Stimulated activated effector memory CD8-positive, alpha-beta T cell treated with anti-CD3 and anti-CD28 coated beads, Interleukin-12 subunit alpha, Interleukin-12 subunit beta, amount 100 ng/mL, for 72 hours (primary cell): ENCODE measurements at places on chromosomes 7 and 10.

- DNase-seq = no peak
Observed at GRCh38 chr7:92625617-92626016, 35.4 kb upstream of the FAM133B start.

- no peak for DNase-seq
Observed at GRCh38 chr10:124293616-124294449, 124.9 kb downstream of the OAT start.

DNA sequence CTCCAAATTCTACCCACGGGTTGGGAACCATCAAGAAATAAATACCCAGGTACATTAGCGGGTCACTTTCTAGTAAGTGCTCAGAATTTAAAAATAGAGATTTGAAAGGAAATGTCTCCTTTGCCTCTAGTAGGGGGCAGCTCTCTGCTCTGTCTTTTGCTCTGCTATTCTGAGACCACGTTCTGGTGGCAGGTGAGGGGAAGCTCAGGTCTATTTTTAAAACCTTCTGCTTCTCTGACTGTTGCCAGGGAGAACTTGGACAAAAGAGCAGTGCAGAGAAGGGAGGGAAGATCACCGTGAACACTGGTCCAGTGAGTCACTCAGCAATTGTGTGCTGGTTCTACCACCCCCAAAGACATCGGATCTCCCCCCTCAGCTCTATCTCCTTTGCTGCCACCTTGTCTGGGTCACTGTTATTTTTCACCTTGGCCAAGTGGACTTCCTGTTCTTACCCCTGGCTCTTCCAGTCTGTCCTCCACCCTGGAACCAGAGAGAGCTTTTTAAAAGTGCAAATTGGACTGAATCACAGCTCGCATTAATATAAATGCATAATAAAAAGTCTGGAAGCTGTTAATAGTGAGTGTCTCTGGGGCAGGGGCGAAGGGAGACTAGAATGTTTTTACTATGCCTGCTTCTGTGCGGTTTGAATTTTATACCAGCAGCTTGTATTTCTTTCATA, 72.4 kb upstream of the LOXL4 start:
- no peak for DNase-seq

- DNase-seq = no peak
Observed at GRCh38 chr7:30114536-30115238, 20.1 kb upstream of the MTURN start.

GRCh38 chr7:158375034-158375433, 212.6 kb downstream of the PTPRN2 start:
- no peak for DNase-seq

DNA sequence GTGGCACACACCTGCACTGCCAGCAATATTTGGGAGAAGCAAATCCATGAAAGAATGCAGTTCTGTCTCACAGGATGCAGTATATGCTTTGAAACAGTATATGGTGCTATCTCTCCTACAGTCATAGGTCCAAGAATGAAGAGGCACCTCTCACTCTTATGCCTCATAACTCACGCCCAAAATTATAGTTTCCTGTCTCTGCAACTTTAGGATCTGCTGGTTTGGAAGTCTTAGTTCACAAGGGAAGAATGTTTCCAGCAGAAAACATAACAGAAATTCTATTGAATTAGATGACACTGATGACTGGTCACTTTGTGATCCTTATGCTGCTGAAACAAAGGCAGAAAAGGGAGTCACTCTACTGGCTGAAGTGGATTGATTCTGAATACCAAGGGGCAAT, 5.7 kb downstream of the C10orf67 start:
- no peak for DNase-seq

GRCh38 chr7:131013716-131014115, 279.7 kb upstream of the KLF14 start:
- no peak for DNase-seq

- no peak for DNase-seq
Observed at GRCh38 chr7:114970308-114970707, 48.4 kb downstream of the MDFIC start.

DNA sequence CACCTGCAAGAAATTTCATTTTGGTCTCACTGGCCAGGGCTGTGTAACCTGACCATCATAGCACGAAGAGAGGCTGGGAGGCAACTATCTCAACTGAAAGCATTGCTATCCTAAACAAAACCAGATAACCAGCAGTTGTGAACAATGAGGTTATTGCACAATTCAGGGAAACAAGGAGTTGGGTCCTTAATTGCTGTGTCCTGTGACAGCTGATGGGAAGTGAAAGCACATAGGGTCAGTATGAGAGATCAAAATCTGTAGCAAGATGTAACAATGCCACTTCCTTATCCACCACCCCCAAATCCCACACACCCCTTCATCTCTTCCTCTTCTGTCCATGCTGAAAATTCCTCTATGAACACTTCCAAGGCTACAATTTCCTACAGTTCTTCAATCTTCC, 80.2 kb downstream of the HTR7 start:
- no peak for DNase-seq

DNA sequence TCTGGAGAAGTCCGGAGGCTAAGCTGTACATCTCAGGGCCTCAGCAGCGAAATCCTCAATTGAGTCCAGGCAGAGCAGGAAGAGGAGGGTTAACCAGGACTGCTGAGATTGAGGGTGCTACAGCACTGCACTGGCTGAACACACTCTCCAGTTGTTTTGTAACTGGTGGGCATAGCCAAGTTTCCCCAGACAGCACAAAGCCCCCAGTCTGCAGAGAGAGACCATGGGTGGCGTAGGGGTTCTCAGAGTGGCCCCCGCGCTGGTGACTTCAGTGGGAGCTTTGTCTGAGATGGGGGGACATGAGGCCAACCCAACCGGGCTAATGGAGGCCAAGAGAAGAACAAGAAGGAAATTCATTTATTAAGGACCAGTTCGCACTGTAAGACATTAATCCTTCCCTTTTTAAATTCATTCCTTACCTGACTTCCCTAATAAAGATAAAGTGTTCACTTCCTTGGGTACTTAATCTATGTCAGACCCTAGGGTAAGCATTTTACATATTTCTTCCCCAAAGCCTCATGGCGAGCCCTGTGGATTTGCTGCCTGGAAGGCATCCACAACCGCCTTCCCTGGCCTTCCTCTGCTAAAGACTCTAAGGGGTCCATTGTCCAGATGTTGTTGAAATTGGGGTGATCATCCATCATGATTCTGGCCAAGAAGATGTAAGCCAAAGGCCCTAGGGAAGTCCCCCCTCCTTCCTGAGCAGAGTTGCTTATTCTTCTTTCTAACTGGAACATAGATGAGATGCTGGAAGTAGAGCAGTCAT, 121.4 kb upstream of the CHST15 start:
- no peak for DNase-seq

DNA sequence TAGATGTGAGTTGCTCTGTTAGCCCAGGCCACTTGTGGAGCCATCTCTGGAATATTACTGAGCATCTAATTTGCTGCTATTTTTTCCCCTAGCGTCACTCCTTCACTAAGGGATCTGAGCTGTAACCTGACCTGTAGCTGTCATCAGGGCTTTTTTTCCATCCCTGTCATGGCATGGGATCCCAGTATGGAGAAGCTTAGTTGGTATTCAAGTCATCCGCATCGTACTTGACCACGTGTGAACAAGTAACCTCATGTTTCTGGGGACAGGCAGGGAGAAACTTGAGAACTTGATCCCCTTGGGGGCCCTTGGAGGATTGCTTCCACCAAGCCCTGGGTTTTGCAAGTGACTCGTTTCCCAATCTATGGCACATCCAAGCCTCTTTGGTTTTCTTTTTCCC, 474.4 kb upstream of the GALNT17 start:
- no peak for DNase-seq

- no peak for DNase-seq
Observed at GRCh38 chr7:131404226-131404911, 76.7 kb downstream of the MKLN1 start.

DNA sequence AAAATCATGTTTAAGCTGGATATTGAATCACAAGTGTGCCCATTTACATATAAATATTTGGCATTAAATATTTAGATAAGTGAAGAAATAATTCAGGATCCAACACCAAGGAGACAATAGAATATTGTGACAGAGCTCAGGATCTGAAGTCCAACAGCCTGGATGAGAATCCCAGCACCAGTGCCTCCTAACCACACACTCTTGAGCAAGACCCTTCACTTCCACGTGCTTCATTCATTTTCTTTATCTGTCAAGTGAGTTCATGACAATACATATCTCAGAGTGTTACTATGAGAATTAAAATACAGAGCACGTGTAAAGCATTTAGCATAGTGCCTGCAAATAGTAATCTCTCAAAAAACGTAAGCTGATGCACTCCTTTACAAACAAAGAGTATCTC, 78.4 kb upstream of the IKZF1 start:
- DNase-seq = no peak

DNA sequence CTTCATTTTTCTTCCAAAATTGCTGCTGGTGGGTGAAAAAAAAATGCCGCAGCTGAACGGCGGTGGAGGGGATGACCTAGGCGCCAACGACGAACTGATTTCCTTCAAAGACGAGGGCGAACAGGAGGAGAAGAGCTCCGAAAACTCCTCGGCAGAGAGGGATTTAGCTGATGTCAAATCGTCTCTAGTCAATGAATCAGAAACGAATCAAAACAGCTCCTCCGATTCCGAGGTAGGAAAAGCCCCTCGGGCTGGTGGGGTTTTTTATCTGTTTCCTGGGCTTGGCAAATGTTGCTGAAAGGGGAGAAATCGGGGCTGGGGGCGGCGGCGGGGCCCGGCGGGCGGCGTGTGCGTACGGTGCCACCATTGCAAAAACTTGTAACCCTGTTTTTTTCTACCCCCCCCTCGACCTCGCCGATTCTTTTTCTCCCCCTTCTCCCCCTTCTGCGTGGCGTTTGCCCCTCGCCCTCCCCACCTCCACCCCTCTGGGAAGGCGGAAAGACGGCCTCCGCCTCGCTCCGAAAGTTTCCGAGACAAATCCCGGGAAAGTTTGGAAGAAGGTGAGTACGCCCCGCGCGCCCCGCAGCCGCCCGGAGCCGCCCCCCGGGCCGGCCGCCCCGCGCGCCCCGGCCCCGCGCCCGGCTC, 789 bp downstream of the TCF7L2 start:
- DNase-seq = no peak

DNA sequence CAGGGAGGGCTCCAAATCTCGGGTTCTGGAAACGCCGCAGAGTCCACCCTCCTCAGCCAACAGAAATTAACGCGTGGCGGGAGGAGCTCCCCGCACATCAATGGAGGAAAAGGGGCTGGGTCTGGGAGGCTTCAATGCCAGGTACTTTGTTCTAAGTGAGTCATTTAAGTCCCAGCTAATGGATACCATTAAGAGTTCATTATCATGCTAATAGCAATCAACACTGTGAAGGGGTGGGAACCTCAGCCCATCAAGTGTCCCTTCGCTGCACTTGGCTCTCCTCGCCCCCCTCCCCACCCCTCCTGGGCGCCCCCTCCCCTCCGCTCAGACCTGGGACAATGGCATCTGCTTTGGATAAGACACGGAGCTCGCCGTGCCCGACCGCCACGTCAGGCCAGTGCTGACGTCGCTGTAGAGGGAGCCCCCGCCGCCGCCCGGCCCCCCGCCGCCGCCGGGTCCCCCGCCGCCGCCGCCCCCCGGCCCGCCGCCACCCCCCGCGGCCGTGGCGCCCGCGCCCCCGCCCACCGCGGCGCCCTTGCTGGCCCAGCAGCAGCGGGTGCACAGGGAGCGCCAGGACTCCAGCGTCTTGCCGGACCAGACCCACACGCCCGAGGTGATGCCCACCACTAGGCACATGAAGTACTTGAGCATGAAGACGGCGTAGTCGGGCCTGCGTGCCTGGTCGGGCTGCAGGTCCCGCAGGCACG, 2.9 kb downstream of the FZD8 start:
- DNase-seq = no peak

DNA sequence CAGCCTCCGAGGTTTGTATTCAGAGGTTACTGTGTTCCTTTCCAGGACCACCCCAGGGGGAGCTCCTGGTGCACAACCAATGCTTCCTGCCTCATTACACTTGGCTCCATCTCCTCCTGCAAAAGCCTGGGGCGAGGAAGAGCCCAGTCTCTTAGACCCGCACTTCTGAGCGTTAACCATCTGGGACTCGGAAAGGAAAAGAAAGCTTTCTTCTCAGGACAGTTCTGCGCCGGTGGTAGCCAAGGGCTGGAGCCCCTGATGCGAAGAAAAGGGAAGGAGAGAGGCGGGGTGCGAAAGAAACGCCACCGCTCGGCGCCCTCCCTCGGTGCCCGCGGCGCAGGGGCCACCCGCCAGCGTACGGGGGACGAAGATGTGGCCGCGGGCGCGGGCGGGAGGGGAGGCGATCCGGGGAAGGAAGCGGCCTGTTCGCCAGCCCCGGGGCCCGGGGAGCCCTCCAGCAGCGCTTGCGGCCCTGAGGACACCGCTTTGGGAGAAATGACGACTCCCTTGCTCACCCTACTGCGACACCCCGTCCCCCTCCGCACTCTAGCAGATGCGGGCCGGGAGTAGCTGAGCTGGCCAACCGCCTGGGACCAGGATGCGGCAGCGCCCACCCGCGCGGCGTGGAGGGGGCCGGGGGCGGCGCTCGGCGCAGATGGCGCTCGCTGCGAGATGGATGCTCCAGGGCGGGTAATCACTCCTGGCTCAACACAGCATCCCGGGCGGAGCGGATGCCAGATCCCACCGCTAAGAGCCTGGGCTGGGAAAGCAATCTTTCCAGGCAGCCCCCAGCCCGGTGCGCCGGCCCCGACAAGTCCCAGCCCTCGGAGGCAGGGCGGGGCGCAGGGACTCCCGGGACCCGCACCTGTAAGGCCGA, 1.3 kb downstream of the NRCAM start:
- DNase-seq = no peak

- no peak for DNase-seq
Observed at GRCh38 chr10:130959752-130960195, 351.7 kb downstream of the TCERG1L start.

GRCh38 chr7:47783456-47784223, 164.6 kb downstream of the PKD1L1 start:
- no peak for DNase-seq

DNA sequence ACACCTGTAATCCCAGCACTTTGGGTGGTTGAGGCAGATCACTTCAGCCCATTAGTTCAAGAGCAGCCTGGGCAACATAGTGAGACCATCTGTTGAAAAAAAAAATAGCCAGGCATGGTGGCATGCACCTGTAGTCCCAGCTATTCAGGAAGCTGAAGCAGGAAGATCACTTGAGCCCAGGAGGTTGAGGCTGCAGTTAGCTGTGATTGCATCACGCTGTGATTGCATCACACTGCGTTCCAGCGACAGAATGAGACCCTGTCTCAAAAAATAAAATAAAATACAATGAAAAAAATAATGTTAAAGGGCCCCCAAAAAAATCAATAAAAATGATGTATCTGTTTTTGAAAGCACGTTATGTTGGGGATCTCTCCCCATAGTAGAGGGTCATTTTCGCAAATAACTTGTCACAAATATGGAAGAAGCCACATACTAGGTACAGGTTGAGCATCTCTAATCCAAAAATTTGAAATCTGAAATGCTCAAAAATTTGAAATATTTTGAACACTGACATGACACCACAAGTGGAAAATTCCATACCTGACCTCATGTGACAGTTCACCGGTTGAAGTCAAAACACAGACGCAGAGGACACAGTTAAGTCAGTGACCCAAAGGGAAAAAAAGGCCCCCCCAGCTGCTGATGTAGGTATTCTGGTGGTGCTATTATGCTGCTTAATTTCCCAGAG, 9.5 kb downstream of the CISD1 start:
- no peak for DNase-seq

- DNase-seq = no peak
Observed at GRCh38 chr7:151218170-151218569, 7.9 kb upstream of the H2BK1 start.

GRCh38 chr10:19922236-19922963, 106.2 kb downstream of the PLXDC2 start:
- DNase-seq = no peak
